ENCODE measurements at places on chromosomes 2 and 18.
A peak's percentile ranks its signal among the peaks of the same experiment; 100 is the strongest.

GRCh38 chr2:207825045-207825954 lies 55.6 kb upstream of the FZD5 start:
- no peak for DNase-seq

DNA sequence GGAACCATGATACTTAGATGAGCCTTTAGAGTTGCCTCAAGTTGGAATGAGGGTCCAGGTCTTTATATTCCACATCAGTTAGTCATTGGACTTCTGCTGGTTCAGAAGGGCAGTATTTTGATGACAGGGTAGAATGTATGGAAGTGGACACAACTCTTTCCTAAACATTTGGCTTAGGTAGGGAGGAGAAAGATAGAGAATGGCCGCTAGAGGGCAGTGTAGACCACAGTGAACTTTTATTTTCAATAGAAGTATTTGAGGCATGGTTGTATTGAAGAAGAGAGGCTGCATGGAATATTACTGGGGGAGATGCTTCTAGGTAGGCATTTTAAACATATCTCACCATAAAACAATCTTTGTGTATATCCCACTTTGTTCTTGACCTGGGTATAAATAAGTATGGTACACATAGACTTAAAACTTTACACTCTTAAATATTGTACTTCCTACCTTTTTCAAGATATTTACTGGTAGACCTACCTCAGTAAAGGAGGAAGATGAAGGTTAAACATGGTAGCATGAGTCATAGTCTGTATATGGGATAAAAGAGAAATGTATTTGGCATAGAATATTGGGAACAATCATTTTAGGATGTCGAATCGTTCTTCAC lies 497.6 kb upstream of the FAM98A start:
- peak; percentile 3 for DNase-seq

DNA sequence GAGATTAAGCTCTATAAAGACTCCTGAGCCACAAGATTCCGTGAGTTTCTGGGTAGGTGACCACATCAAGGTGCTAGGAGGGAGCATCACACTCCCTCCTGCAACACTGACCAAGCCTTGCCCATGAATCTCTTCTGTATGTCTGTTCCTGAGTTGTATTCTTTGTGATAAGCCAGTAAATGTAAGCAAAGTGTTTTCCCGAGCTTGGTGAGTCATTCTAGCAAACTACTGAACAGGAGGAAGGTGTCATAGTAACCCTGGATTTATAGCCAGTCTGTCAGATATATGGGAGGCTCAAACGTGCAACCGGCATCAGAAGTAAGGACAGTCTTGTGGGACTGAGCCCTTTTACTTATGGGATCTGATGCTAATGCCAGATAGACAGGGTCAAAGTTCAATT lies 346.1 kb upstream of the KYNU start:
- DNase-seq: no peak

DNA sequence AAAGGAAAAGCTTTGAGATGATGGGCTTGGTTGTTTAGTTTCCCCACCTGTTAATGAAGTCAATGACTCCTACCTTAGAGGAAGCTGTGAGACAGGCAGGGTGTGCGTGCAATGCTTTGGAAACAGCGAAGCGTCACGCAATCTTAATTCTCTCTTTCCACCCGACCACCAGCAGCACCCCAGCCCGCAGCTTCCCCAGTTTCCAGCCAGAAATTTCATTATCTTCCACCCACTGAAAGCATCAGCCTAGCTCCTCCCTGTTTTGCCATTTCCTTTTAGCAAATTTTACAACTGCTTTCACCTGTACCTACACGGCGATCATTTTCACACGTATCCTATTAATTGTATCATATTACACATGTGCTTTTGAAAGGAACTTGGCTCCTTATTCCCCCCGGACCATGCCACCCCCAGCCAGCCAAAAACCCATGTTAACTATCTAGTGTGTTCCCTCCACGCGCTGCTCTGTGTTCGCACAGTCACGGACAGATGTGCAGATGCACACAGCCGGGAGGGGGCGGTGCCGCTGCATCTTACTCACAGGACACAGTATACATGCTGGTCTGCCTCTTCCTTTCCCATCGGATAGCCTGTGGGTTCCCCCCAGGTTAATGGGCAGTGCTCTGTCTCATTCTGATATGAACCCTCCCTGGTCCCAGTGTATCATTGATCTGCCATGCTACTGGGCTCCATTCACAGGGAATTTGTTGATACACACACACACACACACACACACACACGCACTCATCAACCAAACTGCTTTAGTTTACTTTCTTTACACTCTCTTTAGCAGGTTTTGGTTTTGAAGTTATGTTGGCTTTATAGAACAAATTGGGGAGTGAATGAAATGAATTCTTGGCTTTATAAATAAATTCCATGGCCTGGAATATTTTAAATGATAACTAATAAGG lies 22.4 kb downstream of the CYP27C1 start:
- peak; percentile 64 for DNase-seq

DNA sequence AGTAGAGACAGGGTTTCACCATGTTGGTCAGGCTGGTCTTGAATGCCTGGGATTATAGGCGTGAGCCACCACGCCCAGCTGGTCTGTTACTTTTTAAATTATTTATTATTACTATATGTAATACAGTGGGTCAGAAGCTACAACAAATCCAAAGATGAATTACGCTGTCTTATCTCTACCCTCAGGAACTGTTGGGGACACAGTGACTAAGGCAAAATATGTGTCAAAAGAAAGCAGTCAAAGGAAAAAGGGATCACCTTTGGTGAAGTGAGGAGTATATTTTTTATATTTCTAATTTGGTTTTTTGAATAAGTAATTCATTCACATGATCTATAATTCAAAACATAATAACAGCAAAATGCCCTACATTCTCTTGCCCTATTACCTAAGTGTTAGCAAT lies 4.7 kb downstream of the CREB1 start:
- DNase-seq: no peak

- no peak for DNase-seq
These were observed 190.4 kb downstream of the SPP2 start for GRCh38 chr2:234240917-234241316.

DNA sequence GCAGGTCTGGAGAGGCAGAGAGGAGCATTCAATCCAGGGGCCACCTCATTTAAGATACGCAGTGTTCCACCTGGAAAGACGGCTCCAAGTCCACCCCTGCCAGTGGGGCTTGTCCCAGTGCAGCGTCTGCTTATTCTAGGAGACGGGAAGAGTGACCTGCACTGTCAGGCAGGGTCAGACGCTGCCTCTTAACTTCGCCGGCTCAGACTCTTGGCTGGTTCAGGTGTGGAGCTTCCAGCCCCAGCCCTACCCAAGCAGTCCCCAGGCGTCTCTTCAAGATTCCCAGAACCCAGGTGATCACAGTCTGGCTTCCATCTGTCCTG lies 208.5 kb downstream of the TFCP2L1 start:
- no peak for DNase-seq

GRCh38 chr2:21467910-21468309 lies 344.1 kb downstream of the TDRD15 start:
- no peak for DNase-seq

- DNase-seq: no peak
These were observed 36.2 kb downstream of the ADNP2 start for GRCh38 chr18:80145196-80145804.

- DNase-seq: no peak
These were observed 85.9 kb downstream of the USP40 start for GRCh38 chr2:233480490-233481202.

- no peak for DNase-seq
These were observed 3.8 kb upstream of the ADRA2B start for GRCh38 chr2:96120091-96120720.

- no peak for DNase-seq
These were observed 97.9 kb upstream of the RND3 start for GRCh38 chr2:150585221-150585971.

GRCh38 chr2:45852450-45853150 lies 201.1 kb downstream of the PRKCE start:
- DNase-seq: no peak

DNA sequence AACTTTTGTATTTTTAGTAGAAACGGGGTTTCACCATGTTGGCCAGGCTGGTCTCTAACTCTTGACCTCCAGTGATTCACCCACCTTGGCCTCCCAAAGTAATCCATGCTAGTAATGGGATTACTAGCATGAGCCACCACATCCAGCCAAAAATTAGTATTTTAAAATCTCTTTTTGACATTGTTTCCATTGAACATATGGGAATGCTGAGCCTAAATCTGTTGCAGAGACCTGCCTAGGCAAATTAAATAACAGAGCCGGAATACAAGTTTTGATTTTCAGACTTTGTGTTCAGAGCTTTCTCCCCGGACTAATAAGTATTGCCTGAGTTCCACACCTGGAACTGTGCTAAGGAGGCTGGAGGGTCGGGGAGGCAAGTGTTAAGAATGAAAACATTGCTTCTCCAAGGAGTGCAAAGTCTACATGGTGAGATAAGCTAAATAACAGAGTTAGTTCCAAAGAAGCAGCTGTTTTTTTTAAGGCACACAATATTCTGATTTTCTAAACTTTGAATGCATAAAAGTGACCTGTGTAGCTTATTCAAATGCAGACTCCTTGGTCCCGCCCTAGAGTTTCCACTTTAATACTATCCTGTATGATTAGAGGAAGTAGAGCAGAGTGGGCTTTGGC lies 150.6 kb upstream of the CELF4 start:
- no peak for DNase-seq

GRCh38 chr18:54147439-54147838 lies 77.0 kb downstream of the MBD2 start:
- no peak for DNase-seq

DNA sequence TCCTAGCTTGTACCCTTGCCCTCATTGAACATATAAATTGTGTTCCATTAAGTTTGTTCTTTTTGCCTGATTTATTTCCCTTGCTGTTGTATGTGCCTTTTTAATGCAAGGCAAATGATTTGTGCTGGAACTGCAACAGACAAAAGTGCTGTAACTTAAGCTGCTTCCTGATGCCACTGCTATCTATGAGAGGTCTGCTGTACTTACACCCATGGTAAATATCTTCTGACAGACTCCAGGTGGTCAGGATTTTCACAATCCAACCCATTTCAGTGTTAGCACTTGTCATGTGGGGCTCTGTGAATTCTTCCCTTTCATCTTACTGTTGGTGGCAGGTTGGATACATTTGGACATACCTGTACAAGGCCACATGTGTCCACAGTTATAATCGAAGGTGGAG lies 63.5 kb downstream of the ARHGAP15 start:
- DNase-seq: no peak

DNA sequence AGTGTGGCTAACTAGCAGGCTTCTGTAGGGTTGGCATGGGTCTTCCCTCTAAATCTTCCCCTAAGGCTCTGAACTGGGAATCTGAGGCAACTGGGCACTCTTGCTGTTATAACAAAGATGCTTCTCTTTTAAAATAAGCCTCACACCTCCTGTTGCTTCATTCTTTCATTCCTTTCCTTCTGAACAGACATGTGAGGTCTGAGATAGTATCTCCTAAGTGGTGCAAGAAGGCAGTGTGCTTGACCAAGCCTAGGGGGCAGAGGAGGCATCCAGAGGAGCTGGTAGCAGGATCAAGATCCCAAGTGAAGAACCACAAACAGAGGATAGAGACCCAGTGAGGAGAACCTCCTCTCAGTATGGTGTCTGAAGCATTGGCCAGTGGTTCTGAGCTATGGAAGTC lies 90.9 kb downstream of the TTC27 start:
- DNase-seq: no peak

DNA sequence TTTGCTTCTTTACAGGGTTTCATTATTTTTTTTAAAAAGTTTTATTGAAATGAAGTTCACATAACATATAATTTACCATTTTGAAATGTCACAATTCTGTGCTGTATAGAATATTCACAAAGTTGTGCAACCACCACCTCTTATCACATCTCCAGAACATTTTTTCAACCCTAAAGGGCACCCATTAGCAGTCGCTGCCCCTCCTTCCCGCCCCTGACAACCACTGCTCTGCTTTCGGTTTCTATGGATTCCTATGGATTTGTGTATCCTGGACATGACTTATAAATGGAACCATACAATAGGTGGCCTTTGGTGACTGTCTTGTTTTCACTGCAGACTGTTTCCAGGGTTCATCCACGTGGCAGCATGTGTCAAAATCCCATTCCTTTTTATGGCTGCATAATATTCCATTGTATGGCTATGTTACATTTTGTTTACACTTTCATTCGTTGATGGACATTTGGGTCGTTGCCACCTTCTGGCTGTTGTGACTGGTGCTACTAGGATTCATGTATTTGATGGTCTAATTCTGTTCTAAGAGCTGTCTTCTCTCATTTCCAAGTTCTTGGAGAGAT lies 52.6 kb downstream of the SH3BP4 start:
- DNase-seq: no peak

- DNase-seq: no peak
These were observed 17.4 kb downstream of the TRPM8 start for GRCh38 chr2:233934524-233934923.

- DNase-seq: no peak
These were observed 360.7 kb downstream of the FIGN start for GRCh38 chr2:163375070-163375469.

DNA sequence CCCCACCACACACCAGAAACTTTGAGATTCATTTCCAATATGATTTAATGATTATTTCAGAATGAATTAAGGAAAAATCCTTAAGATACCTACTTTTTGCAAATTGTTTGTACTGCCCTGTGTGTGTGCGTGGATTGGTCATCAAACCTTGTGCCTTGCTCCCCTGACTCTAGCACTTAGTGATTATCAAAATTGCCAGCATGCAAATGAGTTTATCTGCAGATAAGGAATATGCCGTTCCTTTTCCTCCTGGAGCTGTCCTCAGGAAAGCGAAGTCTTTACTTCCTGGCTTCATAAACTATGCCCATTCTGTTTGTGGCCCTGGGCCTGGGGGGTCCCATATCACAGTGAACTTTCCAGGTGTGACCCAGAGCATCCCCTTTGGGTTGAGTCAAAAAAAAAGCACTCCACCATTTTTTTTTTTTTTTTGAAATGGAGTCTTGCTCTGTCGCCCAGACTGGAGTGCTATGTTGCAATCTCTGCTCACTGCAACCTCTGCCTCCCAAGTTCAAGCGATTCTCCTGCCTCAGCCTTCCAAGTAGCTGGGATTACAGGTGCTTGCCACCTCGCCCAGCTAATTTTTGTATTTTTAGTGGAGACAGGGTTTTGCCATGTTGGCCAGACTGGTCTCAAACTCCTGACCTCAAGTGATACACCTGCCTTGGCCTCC lies 11.4 kb downstream of the CHMP1B start:
- no peak for DNase-seq

DNA sequence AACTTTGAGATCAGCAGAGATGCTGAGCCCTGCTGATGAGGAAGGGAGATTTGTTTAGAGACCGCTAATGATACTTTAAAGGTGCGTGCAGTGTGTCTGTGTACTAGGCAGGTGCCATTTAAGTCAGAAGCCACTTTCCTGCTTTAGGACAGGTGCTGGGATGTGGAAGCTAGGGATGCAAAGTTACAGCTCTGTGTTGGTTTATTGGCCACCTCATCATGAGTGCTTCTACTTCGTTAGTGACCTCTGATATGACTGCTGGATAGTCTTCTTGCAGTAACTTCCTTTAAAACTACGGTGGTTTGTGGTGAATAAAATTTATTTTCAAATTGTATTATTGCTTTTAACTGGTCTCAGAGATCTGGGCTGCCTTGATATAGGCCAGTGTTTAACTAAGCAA lies 44.1 kb downstream of the FMNL2 start:
- no peak for DNase-seq

DNA sequence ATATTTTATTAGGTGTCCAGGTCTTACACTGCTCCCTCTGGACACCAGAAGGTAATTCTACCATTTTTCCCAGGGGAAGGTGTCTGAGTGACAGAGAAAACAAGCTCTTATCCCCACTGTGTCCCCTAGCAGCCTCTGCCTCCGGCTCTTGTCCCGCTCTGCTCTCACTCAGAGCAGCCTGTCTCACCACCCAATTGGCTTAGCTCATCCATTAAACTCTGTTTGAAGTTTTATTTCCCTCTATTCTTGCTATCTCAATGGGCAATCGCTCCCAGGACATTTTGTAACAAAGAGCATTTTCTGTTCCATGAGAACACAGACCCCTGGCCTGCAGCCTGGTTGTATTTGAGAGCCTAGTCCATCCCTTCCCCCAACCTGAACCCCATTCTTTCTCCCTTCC lies 90.6 kb upstream of the LDAH start:
- no peak for DNase-seq
